ENCODE measurements at places on chromosomes 4 and X.

- DNase-seq = no peak
Observed at GRCh38 chr4:26784207-26784865, 76.3 kb upstream of the STIM2 start.

DNA sequence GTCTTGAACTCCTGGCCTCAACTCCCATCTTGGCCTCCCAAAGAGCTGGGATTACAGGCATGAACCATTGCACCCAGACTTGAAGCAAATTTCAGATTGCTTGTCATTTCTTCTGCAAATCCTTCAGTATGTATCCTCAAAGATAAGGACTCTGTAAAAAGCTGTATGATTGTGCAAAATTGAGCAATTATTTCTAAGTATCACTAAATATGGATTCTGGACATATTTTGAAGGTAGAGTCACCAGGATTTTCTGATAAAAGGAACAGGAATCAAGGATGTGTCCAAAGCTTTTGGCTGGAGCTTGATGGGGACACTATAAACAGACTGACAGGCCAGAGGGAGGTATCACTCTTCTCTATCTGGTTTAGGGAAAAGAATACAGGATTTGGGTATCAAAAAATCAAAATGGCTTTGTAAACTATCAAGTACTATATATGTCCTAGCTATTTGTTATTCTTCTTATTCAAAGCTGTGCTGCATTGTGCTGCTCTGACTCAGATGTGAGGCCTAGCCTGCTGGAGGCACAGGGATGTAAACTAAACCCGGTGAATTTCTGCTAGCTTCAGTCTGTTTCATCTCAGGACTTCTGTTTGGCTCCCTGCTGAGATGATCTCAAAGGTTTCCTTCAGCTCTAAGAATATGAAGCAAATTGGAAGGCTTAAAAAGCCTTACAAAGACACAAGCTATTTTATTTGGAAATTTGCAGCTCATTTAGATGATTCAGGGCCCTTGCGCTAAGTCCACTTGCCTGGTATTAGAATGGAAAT, 8.3 kb downstream of the RPS4X start:
- DNase-seq = no peak

DNA sequence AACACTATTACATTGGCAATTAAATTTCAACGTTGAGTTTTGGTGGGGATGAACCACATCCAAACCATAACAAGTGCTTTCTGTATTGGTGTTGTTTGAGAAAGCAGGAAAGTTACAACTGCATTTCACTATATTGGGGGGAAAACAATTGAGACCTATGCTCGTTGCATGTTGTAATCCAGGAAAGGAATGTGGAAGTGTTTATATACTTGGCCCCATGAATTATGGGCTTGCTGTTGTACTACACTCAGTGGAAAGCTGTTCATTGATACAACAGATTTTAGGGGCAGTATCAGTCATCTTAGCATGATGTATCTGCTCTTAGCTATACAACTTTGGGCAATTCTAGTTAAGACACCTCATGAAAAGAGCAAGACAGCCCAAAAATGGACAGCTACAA, 52.4 kb downstream of the KLHL5 start:
- DNase-seq = no peak

DNA sequence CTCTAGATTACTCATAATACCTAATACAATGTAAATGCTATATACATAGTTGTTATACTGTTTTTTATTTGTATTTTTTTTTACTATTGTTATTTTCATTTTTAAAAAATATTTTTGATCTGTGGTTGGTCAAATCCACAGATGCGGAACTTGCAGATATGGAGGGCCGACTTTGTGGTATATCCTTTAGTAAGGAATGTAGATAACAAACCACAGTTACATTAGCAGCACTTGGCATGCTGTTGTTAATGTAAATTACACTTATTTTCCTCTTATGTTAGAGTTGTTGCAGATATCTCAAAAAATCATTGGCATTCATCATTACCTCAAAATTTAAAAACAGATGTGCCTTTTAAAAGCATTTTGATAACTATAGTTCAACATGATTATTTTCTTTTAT, 151.0 kb downstream of the TMEM164 start:
- no peak for DNase-seq

- no peak for DNase-seq
Observed at GRCh38 chr4:38015886-38016515, 55.8 kb downstream of the PTTG2 start.

DNA sequence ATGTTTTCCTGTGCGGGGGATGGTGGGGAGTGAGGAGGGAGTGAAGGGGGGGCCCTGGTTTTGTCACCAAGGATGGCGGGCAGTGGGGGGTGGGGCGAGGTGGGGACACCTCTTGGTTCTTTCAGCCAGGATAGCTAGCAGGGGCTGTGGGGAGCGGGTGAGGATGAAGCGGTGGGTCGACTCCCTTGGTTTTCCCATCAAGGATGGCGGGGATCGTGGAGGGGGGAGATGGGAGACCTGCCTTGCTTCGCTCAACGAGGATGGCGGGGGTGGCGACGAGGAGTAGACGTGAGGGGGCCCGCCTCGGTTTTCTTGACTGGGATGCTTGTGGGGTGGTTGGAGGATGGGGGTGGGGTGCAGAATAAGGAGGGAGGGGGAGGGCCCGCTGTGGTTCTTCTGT, 643 bp downstream of the FHL1 start:
- no peak for DNase-seq

- DNase-seq = no peak
Observed at GRCh38 chr4:39814403-39815185, 116.7 kb downstream of the UBE2K start.

- DNase-seq = no peak
Observed at GRCh38 chr4:3473181-3473950, 10.3 kb downstream of the DOK7 start.

DNA sequence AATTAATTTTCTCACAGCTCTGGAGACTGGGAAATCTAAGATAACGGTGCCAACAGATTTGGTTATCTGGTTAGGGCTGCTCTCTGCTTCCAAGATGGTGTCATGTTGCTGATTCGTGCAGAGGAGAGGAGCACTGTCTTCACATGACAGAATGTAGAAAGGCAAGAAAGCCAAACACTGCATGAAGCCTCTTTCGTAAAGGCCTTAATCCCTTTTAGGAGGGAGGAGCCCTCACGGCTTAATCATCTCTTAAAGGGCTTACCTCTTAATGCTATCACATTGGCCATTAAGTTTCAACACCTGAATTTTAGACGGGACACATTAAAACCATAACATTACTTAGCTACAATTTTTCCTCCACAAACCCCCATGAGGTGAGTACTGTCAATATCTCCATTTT, 174.1 kb downstream of the COX18 start:
- no peak for DNase-seq

GRCh38 chr4:41880022-41880837, 55.0 kb upstream of the TMEM33 start:
- no peak for DNase-seq

DNA sequence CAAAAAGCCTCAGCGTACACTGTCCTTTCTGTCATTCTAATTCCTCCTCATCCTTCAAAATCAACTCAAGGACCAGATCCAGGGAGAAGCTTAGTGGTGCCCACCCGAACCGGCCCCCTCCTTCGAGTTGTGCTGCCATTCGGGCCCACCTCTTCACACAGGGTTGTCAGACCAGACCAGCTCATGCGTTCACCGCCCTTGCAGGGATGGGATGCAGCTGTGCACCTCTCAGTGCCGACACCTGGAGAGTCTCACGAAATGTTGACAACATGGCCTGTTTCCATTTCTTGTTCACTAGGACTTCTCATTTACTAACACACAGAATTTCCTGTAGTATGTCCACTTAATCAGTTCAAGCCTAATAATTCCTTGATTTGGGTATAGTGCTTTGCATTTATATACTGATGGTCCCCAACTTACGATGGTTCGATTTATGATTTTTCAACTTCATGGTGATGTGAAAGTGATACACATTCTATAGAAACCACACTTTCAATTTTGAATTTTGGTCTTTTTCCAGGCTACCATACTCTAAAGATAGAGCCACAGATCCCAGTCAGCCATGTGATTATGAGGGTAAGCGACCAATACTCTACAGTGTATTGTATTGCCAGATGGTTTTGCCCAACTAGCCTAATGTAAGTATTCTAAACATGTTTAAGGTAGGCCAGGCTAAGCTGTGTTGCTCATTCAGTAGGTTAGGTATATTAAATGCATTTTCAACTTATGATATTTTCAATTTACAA, 23.3 kb downstream of the PKD2 start:
- no peak for DNase-seq

DNA sequence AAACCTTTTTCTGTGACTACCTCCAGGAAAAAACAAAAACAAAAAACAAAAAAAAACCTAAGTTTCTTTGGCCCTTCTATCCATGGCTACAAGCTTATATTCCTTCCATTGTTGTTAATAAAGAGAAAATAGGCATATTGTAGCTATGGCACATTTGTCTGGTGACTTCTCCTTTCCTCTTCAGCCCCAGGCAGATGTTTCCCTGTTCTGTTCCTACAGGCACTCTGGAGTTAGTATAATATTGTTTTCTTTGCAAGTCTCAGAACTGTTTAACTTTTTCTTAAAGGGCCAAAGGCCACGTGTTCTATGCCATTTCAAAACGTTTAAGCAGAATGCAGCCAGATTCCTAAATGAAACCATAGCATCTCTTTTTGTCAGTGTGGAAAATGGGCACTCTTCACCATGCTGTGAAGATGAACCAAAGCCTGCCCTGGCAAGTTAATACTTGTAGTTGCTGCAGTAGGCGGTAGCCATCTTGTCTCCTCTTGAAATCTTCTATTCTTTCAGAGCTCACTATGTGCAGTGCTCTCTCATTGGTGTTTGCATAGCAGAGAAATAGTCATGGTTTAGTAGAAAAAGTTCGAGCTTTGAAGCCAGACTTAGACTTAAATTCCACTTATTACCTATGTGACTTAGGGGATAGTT, 44.8 kb upstream of the MTMR1 start:
- DNase-seq = no peak

- DNase-seq = peak; percentile 10
Observed at GRCh38 chr4:28686618-28687017, 1826.0 kb downstream of the STIM2 start.

- DNase-seq = no peak
Observed at GRCh38 chr4:5338531-5338930, 287.3 kb downstream of the STK32B start.

- no peak for DNase-seq
Observed at GRCh38 chrX:54288277-54288676, 69.6 kb downstream of the WNK3 start.

- DNase-seq = no peak
Observed at GRCh38 chr4:3836756-3837601, 70.8 kb downstream of the ADRA2C start.

DNA sequence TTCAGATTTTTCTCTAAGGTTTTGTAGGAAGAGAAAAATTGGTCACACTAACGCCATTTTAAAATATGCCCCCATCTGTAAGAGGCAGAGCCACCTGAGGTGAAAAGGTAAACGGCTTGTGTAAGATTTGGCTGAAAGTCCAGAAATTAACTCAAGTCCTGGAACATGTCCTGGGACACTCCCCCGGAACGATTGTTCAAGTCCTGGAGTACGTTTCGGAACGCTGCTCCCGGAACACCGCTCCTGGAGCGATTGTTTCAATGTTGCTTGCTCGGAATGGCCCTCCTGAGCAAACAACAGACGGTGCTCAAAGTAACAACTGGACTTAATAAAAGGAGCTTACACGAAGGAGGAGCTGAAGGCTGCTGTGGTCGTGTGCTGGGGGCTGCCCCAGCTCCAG, 796.5 kb upstream of the SLIT2 start:
- DNase-seq = no peak

- no peak for DNase-seq
Observed at GRCh38 chrX:146831994-146832393, 17.4 kb upstream of the CXorf51A start.

DNA sequence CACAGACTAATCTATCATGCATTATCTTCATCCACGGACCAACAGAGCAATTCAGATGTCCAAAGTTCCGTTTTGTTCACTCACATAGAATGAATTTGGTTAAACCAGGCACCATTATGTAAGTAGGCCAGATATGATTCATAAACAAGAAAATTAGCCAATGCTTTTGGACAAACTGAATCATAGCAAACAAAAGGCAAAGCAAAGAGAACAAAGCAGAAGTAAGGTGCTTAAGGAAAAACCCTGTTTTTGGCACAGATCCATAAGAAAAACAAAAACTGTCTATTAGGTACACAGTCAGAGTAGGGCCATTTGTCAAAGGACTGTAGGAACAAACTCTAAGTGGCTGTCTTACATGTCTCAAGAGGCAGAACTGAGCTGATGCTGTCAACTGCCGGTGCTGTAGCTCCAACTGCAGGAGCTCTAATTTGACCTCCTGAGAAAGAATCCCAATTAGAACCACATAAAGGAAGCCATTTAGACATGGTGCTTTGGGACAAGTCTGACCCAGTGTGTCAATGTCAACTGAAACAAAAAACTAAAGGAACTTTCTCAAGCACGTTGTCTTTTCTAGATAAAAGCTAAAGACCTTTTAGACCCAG, 146.7 kb downstream of the COL25A1 start:
- DNase-seq = no peak

GRCh38 chr4:158459085-158459820, 62.4 kb upstream of the RXFP1 start:
- no peak for DNase-seq

GRCh38 chrX:153634832-153635231, 12.2 kb upstream of the DUSP9 start:
- no peak for DNase-seq

DNA sequence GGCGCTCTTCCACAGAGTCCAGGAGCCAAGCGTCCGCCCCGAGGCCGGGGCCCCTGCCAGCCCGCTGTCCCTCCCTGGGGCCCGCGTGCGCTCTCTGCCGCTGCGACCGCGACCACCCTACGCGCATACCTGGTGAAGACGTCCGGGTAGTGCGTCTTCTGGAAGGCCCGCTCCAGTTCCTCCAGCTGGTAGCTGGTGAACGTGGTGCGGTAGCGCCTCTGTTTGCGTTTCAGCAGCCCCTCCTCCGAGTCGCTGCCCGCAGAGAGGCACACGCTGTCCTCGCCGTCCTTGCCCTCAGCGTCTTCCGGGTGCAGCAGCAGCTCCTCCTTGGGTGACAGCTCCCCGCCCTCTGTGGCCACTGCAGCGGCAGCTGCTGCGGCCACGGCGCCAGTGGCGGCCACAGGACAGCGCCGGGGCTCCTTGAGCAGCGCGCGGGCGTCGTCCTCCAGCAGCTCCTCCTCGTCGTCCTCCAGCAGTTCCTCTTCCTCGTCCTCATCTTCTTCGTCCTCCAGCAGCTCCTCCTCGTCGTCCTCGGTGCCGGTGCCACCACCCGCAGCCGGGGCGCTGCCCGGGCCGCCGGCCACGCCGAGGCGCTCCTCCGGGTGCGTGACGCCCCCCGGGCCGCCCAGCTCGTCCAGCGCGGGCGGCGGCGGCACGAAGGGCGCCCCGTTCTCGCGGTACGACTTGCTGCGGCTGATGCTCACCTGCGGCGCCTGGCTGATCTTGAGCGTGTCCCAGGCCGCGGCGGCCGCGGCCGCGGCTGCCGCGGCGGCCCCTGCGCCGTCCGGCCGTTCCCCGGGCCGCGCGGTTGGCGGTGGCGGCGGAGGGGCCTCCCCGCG, 2.8 kb downstream of the ARX start:
- no peak for DNase-seq

- DNase-seq = peak; percentile 16
Observed at GRCh38 chr4:183960962-183961541, 55.9 kb downstream of the STOX2 start.

DNA sequence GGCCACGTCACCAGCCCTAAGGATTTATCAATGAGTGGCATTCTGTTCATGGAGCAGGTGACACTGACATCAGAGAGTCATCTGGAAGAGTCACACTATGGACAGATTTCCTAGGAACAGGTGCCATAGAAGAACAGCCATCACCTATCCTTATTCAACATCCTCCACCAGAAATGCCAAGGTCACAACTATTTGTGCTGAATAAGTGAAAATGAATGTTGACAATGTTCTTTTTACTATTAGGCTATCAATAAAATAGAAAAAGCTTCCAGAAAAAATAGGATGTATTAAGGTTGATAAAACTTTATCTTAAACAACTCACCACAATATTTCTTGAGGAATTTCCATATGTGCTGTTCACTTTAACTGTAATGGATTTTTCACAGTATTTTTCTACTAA, 62.9 kb downstream of the HAUS3 start:
- no peak for DNase-seq
